ENCODE measurements at places on chromosomes 11 and 22.

DNA sequence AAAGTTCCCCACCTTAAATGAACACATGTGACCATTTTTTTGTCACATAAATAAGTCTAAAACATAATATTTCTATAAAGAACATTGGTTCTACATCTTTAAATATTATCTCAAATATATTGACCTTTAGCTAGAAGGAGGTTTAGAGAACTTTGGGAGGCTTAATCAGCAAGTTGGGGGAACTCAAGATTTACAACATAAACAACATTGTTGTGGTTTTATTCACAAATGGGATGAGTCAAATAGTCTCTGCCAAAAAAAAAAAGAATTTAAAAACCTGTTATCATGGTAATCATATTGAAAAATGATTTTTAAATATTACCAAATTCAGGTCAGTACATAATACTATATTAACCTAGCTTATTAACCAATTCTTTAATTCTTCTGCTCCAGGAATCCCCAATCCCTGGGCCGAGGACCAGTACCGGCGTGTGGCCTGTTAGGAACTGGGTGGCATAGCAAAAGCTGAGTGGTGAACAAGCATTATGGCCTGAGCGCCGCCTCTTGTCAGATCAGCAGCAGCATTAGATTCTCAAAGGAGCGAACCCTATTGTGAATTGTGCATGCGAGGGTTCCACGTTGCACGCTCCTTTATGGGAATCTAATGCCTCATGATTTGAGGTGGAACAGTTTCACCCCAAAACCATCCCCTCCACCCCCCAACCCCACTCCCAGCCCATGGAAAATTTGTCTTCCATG, 98.2 kb downstream of the RDX start:
- no peak for DNase-seq

- DNase-seq = no peak
Measured at GRCh38 chr22:49760280-49760629, 67.4 kb downstream of the BRD1 start.

DNA sequence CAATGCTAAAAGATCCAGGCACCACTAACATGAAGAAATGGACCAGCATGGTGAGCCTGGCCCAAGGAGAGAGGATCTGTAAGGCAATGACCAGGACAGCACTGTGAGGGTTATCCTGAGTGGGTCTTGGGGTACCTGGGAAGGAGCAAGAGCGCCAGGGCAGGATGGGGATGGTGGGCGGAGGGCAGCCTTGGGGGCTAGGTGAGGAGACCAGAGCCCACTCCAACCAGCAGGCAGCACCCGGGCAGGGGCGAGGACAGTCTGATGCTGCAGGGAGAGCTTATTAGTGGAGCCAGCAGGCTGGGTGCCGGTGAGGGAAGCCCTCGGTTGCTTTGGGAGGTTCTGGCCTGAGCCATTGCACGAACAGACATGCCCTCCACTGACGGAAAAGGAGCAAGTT, 10.7 kb upstream of the NAP1L4 start:
- DNase-seq = no peak

GRCh38 chr11:9347100-9347499, 32.7 kb upstream of the TMEM41B start:
- no peak for DNase-seq

DNA sequence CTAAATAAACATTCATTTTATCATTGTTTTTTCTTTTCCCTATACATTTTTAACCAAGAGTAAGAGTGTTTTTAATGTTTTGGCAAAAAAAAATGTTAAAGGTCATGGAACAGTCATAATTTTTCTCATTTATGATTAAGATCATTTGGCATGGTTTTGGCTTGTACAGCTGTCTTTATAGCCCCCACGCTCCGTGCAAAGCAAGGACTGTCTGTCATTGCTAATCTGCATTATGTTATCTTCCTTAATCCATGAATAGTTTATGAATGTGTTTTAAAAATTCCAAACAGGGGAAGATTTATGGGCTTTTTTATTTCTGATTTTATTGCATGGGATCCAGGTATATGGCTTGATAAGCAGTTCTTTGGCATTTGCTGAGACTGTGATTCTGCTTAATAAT, 28.1 kb downstream of the PGM2L1 start:
- DNase-seq = no peak

GRCh38 chr22:38971791-38972190, 10.4 kb upstream of the APOBEC3B start:
- no peak for DNase-seq

- no peak for DNase-seq
Measured at GRCh38 chr11:74723511-74723910, 7.7 kb downstream of the CHRDL2 start.

GRCh38 chr11:124834526-124835180, 30.6 kb upstream of the ROBO3 start:
- no peak for DNase-seq

GRCh38 chr11:2806351-2807024, 79.1 kb downstream of the CDKN1C start:
- no peak for DNase-seq

DNA sequence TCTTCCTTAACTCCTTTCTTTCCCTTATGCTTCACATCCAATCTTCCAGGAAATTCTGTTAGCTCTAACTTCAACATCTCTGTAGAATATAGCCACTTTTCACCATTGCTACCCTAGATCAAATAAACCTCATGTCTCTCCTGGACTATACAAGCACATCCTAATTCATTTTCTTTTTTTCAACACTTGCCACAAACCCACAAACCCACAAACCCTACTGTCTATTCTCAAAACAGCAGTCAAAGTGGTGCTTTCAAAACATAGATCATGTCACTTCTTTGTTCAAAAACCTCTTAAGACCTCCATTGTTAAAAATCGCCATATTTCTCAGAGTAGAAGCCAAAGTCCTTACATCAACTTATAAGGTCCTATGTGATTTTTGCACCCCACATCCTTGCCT, 94.3 kb downstream of the PIWIL4 start:
- no peak for DNase-seq

Measured in D721Med (cell line).